ENCODE measurements at places on chromosomes 5 and 9.
A peak's percentile ranks its signal among the peaks of the same experiment; 100 is the strongest.

GRCh38 chr5:56170557-56170956 is 62.6 kb downstream of the ANKRD55 start:
- no peak for DNase-seq

GRCh38 chr5:162703914-162704313 is 636.3 kb downstream of the GABRG2 start:
- no peak for DNase-seq

- no peak for DNase-seq
These were observed 139.8 kb upstream of the SLC30A5 start for GRCh38 chr5:68953875-68954617.

GRCh38 chr9:18606846-18607245 is 132.9 kb downstream of the ADAMTSL1 start:
- DNase-seq, result no peak

DNA sequence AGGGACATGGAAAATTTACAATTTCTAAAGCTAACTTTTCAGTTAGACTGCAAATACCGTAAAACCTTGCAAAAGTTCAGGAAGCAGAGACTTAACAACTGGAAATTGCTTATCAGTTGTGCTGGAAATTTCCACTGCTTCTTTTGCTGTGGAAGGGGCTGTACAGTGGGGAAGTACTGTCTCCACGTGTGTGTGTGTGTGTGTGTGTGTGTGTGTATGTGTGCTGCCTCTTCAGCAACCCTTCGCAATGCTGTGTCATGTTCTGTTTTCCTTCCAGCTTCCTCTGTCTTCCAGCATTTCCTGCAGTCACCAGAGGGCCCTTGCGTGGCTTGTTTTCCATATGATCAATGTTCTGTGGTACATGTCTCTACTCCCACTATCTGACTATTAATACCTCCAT is 87.5 kb upstream of the RANBP3L start:
- DNase-seq, result no peak

DNA sequence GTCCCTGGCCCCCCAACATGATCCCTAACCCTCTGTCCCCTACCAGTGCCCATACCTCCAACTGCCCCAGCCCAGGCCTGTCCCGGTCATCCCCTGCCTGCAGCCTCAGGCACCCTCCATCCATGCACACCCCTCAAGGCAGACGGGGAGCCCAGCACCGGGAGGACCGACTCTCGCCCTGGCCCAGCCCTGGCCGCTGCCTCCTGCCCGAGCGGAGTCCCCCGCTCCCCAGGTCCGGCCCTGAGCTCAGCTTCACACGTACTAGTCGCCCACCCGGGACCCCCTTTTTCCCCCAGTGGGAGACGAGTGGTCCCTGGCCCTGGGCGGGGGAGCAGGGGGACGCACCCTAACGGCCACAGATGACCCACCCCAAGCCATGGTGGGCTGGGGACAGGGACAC is 49.0 kb upstream of the UBAC1 start:
- no peak for DNase-seq

GRCh38 chr5:173792781-173793547 is 95.2 kb upstream of the CPEB4 start:
- DNase-seq, result no peak

DNA sequence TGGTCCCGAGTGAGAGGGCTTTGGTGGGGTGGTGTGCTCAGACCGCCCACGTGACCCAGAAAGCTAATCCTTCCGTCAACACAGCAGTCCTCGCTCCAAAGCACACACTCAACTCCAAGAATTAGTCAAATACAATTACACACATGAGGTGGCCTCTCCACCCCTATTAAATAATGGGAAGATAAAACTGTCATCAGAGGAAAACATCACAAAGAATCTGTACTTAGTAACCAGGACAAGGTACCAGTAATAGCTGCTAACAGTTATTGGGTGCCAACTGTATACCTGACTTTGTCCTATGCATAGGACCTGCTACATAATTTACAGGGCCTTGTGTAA is 222.8 kb downstream of the HSPA4 start:
- DNase-seq, result no peak

GRCh38 chr5:139388198-139388821 is 1.4 kb downstream of the MZB1 start:
- DNase-seq, result no peak

DNA sequence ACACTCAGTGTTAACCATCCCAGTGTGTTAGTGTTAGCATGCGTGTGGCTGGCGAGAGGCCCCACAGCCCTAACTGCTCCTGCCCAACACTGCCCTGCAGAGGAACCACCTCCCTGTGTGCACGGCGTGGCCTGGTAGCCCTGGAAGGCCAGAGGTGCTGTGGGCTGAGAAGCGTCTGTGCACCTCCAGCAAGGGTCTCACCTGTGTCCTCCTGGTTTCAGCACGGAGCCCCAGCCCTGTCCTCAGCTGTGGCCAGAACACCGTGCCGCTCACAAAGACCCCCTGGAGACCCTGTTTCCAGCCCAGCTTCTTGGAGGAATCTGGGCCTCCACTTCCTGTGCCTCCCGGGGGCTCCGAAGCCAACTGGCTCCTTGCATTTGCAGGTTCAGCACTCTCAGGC is 56.1 kb upstream of the NRARP start:
- no peak for DNase-seq

- no peak for DNase-seq
These were observed 3.1 kb upstream of the PLIN2 start for GRCh38 chr9:19130436-19130835.

GRCh38 chr5:36756848-36757247 is 119.7 kb upstream of the NIPBL start:
- no peak for DNase-seq

- DNase-seq, result no peak
These were observed 172.3 kb upstream of the PLPPR1 start for GRCh38 chr9:100856238-100856637.

DNA sequence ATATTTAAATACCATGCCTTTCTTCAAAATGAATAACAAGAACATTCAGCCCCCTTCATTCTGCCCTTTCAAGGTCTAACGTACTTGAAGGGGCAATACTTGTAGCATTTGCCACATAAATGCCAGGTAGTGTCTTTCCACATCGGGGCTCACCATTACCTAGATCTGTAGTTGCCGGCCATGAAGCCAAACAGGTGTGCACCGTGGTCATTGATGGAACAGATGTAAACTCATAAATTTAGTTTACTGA is 193.0 kb downstream of the CD180 start:
- DNase-seq, result no peak

DNA sequence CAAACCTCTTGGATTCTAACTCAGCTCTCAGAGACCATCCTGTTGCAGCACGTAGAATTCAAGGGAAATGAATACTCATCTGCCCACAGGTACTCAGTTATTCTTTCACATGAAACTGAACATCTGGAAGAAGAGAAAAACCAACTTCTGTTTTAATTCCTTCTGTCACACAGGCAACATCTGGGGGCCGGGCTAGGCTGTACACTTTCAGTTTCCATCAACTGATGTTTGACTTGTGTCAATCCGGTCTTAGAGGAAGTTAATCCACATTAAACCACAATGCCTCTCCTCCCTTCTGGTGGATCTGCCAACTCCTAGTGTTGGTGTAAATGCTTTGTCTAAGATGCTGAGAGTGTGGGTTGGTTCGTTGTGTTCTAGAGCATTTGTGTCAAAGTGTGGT is 17.6 kb downstream of the DMRT3 start:
- DNase-seq, result no peak

DNA sequence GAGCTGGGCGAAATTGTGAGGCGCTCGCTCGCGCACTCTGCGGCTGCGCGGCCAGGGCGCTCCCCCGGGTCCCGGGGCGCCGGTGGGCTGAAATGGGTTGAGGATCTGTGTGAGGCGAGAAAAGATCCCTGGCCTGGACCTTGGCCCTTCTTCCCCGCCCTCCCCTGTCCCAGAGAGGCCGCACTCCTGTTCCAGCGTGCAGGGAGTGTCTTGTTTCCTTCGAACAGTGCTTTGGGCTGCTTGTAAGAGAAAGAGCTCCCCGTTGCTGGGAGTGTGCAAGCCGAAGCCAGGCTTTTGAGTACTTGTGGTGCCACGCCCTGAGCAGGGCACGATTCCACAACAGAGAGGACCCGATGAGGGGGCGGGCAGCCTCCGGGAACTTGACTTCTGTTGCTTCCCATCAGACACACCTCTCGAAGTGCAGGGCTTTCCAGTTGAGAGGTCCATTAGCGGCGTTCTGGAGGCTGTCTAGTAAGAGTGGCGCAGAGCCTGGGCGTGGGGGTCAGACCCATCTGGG is 535 bp downstream of the DOLPP1 start:
- peak; percentile 8 for DNase-seq

GRCh38 chr5:175687231-175687701 is 29.4 kb downstream of the HRH2 start:
- no peak for DNase-seq

DNA sequence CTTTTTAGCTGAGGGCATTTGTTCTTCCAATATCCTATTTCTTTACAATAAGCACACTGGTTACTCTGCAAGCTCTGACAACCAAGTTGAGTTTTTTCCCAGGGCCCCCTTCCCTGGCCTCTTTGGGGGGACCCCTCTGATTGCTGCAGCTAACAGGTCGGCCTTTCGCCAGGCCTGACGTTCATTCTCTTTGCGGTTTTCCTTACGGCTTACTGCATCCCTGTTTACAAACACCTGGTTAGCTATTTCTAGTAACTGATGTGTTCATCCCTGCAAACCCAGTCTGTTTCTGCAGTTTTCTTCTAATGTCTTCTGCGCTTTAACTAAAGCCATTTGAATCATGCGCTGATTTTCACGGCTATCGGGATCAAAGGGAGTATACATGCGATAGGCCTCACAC is 37.5 kb upstream of the PPP1R26 start:
- no peak for DNase-seq

- DNase-seq, result no peak
These were observed 388 bp downstream of the ANKS6 start for GRCh38 chr9:98795970-98796363.

- no peak for DNase-seq
These were observed 209.6 kb downstream of the MAST4 start for GRCh38 chr5:66805514-66806430.

GRCh38 chr5:60346393-60346792 is 353.6 kb downstream of the DEPDC1B start:
- DNase-seq, result no peak

DNA sequence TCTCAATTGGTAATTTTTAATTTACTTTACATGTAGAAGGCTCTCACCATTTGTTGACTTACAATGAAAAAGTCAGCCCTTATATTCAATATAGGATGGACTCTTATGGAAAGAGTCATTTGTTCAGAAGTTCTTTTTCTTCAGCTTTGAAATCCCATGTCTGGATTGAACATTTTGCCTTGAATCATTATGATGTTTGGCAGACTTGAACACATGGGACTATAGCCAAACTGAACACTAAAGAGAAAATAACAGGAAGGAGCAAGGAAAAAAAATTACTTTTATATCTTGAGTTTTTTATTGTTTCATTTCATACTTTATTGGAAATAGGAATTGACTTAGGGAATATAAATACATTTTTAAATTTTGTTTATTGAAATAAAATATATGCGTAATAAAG is 1503.0 kb downstream of the EFNA5 start:
- no peak for DNase-seq

GRCh38 chr5:175493726-175494125 is 15.4 kb downstream of the SFXN1 start:
- DNase-seq, result no peak

- no peak for DNase-seq
These were observed 140.6 kb upstream of the SLC12A2 start for GRCh38 chr5:127943061-127943371.

- DNase-seq, result no peak
These were observed 76.1 kb downstream of the SLC44A1 start for GRCh38 chr9:105320568-105320967.

GRCh38 chr5:8710426-8710930 is 835.4 kb downstream of the SEMA5A start:
- DNase-seq, result no peak

DNA sequence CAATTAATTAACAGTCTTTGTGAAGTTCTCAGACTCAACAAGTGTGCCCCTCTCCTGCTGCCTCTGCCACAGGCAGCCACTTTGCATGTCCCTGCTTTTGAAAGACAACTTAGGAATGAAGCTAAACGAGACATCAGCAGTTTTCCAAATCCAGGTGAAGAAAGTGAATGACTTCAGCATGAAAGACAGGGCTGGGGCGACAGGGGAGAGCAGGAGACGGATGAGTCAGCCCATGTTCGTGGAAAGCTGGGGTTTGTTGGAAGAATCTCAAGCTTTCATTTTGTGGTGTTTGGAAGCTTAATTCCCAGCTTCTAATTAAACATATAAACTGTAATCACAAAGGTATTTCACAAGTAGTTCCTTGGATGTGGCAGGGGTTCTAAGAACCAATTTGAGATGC is 207.8 kb upstream of the MAP3K1 start:
- no peak for DNase-seq

DNA sequence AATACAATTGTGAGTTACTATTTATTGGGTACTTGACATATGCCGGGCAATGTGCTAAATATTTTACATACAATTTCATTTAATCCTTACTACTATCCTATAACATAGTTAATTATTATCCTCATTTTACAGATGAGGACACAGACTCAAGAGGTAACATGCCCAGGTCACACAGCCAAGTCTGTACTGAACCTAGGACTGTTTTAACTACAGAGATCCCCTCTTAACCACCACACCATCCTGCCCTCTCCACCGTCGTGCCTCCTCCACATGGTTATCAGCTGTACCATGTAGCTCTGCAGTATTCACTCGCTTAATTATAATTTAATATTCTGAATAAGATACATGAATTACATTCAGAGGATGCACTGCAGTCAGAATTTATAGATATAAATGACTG is 5.3 kb downstream of the RAB14 start:
- no peak for DNase-seq

DNA sequence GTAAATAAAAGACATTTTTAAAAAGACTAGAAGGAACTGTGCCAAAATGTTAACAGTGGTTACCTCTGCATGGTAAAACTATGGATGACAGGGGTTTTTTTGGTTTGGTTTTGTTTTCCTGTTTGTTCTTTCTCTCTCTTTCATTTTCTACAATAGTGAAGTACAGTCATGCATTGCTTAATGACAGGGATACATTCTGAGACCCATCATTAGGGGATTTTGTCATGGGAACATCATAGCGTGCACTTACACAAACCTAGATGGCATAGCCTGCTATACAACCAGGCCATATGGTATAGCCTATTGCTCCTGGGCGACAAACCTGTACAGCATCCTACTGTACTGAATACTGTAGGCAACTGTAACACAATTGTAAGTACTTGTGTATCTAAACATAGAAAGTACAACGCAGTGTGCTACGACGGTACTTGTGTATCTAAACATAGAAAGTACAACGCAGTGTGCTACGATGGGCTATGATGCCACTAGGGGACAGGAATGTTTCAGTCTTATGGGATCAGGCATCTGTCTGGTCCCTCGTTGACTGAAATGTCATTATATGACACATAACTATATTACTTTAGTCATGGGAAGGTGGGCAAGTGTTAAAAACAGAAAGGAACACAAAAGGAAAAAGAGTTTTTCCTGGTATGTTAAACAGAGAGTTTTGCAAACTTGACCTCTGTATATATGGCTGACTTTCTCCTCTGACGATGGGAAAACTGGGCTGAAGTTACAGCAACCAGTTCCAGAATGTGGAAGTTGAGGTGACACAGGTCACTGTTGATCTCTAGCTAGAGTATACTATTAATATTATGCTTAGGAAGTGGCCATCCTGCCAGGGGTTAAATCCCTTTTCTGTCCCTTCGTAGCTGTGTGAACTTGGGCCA is 7.4 kb upstream of the ADAM19 start:
- no peak for DNase-seq

GRCh38 chr5:150605546-150605945 is 34.9 kb upstream of the SYNPO start:
- DNase-seq, result no peak
